ENCODE measurements at places on chromosomes 2 and 18.

GRCh38 chr2:52611759-52612158, 1155.8 kb upstream of the CHAC2 start:
- no peak for DNase-seq

DNA sequence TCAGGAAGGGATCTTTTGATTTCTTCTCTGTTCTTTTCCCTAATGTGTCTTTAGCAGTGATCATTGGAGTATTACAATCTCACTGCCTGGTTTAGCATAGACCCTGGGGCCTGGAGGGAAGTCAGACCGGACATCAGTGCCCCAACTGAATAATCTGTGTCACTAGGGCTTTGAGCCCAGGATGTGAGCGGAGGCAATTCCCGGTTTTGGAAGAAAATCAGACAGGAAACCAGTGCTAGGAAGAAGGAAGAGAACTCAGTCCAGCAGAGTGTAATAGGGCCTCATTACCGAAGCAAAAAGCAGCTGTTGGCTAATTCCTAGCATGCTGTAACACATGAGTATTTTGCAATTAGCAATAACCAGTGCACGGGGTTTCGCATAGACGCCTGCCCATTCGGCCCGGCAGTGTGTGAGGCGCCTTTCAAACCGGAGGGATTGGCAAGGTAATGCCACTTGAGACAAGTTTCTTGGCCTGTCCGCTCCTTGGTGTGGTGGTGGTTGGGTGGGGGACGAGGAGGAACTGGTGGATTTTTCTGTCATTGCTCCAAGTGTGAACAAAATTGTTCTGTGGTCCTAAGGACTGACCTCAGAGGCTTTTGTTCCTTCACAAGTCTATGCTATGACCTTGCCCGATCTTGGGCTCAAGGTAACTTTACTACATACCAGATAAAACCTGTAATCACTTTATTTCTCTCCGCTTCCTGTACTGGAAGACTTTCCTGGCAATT, 2.8 kb downstream of the FOSL2 start:
- no peak for DNase-seq

- no peak for DNase-seq
Observed at GRCh38 chr2:98912221-98912851, 23.7 kb downstream of the CRACDL start.

- no peak for DNase-seq
Observed at GRCh38 chr18:64929036-64929435, 780.1 kb upstream of the LINC00305 start.

GRCh38 chr2:189555232-189555631, 25.4 kb downstream of the SLC40A1 start:
- no peak for DNase-seq

GRCh38 chr2:54630858-54631497, 92.5 kb upstream of the EML6 start:
- no peak for DNase-seq

DNA sequence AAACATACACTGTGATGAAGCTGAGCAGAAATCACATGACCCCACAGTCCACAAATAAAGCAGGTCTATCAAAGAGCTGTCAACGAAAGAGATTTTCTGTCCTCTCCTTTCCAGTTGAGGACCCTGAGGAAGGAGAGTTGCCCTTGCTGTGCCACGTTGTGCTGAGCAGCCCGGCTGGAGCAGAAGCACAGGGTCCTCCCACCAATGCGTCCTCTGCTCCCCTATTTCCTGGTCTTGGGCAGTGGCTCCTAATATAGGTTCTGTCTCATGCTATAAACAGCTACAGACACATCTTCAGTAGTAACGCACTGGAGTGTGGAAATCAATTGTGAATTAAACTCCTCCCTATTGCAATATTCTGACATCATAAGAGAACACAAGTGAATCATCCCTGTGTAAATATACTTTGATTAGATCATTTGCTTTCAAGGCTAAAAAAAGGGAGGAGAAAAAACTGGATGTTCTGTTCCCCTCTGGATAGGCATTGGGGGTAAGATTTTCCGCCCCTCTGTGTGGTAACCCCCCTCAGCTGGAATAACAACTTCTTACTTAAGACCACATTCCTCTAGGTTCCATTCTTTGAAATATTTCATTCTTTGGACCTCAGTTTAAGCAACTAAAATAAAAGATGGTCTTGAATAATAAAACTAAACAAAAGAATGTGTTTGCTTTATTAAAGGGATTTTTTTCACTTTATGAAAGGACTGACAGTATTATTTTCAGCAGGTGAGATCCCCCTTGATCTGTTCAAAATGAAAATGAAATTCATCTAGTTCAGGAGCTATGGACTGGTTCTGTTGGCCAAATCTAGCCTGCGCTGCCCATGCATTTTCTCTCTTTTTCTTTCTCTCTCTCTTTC, 8.3 kb upstream of the RHOB start:
- no peak for DNase-seq

DNA sequence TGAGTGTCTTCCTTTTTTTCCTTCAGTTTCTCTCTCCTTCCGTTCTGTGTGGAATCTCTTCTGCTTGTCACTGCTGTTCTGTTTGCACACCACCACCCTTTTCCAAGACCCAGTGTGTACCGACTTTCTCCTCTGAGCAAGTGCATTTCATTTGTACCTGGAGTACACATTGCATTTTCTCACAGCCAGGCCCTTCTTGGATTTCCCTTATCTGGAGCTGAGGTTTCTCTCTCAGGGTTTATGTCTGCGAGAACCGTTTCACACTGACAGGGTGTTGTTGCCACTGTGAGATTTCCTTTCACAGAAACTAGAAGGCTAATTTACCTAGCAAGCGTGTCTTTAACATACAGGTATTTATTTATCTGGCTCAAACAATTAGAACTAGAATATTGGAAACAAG, 26.2 kb downstream of the NCOA1 start:
- peak; percentile 10 for DNase-seq

DNA sequence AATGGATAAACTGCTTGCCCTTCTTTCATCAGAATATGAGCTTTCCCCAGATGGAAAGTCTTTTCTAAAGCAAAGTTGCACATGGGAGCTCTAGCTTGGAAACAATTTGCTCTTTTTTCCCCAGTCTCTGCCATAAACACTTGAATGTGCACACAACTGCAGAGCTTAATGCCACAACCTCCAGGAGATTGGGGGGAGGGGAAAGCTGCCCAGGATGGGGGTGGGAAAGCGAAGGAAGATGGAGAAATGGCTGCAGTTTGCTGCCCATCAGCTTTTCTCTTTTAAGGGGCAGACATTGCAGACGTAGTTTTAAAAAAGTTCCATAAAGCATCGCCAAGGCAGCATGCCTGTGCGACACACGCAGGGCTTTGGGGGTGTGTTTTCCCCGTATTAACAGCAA, 1.5 kb downstream of the ACKR3 start:
- DNase-seq, result no peak

GRCh38 chr2:23485841-23486683, 101.1 kb downstream of the KLHL29 start:
- DNase-seq, result no peak

DNA sequence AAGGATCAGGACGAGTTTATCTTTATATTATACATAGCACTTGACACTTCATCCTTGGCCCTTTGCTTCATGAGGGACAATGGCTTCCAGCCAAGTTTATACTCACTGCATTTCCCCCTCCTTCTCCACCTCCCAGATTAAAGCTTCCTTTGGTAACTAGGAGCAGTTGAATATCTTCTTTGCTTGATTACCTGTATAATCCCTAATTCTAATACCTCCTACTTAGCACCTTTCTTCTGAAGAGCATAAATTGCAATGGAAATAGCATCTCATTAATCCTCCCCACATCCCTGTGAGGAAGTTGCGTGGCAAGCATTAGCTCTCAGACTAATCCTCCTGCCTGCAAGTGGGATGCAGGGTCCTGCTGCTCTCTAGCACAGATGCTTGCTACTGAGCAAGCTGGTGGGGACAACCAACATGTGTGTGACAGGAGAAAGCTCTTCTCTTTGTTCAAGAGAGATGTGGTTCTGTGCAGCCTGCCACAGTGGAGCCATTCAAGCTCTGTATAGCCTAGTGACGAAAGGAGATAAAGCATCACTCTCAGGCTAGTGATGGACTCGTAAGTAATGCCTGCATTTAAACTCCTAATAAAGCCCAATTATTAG, 19.1 kb downstream of the KLHL14 start:
- no peak for DNase-seq

DNA sequence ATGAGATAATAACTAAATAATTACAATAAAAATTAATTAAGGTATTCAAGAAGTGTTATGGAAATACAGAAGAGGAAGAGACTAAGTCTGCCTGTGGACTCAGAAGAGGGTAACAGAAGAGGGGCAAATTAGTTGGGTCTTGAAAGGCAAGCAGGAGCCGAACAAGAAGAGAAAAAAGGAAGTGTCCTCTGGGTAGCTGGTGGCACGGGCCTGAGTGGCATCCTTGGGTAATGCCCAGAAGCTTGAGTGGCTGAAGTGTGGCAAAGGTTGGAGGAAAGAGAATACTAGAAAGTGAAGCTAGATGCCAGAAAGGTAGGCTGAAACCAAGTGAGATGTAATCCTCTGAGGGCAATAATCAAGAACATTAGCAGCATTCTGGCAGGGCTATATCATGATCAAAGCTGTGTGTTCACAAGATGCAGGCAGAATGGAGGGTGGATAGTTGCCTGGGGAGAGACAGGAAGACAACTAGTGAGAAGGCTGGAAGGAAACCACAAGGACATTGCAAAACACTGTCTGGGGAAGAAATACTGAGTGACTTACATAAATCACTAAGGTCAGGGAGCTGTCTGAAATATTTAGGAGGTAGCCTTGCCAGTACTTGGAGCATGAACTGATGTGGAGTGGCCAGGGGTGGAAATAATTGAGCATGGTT, 16.2 kb downstream of the DOCK10 start:
- peak; percentile 30 for DNase-seq

Measured in CD4-positive, alpha-beta T cell treated with Interleukin-15 for 4 hours (primary cell).